Stimulated activated CD4-positive, alpha-beta T cell treated with anti-CD3 and anti-CD28 coated beads, Interleukin-1b, Interleukin-23, amount 100 ng/mL, for 1 hour (primary cell): ENCODE measurements at places on chromosomes 16 and 17.

GRCh38 chr16:88812513-88813268 is 963 bp upstream of the APRT start:
- no peak for DNase-seq

DNA sequence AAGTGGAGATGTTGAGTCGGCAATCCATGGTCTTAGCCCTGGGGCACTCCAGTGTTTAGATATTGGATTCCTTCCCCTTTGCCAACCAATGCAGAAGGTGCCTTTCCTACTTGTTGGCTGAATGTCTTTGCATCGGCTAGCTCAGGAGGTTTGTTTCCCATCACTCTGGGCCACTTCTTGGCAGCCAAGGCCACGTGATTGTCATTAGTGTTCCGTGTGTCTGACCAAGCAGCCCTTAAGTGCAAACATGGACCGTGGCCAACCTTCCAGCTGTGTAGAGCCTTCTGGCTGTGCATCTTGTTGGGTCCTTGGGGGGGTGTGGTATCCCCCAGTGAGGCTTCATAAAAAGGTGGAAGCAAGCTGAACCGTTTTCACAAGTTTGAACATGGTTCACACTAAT is 66.0 kb downstream of the GNAO1 start:
- no peak for DNase-seq

DNA sequence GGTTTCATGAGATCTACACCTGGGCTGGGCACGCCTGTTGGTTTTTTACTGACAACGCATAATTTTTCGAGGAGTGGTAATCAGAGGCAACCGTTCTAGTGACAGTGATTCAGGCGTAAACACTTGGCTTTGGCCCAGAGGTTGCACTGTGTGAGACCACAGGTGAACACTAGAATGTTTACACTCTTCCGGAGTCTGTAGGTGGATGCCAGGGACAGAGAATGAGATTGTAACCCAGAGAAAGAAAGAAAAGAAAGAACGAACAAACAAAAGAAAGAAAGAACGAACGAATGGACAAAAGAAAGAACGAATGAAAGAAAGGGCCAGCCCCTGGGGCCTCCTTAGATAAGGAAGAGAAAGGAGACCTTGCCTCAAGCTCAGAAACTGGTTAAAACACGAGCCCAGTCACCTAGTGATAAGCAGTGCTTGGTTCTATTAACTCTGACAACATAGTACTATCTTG is 113.2 kb downstream of the PRKCB start:
- peak; percentile 19 for DNase-seq

DNA sequence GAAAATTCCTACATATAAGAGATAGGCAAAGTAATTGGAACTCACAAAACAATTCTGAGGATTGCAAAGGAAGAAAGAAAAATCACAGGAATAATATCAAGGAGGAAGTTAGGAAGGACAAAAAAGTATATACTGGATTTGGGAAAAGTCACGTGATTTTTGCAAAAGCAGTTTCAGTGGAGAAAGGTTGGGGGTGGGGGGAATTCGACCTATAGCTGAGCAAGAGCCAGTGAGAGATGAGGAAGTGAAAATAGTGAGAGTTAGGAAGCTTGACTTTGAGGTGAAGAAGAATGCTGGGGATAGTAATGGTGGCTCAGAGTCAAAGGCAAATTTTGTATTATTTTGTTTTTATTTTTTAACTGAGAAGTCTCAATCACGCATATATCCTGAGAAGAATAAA is 438.0 kb upstream of the PMFBP1 start:
- DNase-seq = no peak

GRCh38 chr17:3656755-3657587 is 11.4 kb downstream of the TAX1BP3 start:
- DNase-seq = no peak
